ENCODE measurements at places on chromosomes 4 and X.

DNA sequence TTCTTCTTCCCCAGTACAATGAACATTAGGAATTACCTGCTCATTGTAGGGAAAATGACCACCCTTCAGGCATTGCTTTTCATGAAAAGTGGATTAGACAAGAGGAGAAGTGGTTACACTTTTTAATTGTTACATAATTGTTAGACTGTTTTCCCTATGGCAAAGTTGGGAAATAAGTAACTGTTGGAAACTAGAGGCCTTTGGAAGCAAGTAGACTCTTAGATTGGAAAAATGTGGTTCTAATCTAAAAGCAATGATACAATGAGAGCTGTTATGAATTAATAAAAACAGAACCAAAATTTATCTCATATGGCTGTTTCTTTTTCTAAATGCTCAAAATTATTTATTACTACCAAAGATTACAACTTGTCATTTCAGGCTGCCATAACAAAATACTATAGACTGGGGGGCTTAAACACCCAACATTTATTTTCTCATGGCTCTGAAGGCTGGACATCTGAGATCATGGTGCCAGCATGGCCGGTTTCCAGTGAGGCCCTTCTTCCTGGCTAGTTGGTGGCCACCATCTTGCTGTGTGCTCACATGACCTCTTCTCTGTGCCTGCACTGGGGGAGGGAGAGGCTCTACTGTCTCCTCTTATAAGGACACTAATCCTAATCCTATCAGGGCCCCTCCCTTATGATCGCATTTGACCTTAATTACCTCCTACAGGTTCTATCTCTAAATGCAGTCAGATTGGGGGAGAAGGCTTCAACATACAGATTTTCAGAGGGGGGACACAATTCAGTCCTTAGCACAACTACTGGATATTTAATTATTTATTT, 12.5 kb downstream of the CC2D2A start:
- no peak for DNase-seq

DNA sequence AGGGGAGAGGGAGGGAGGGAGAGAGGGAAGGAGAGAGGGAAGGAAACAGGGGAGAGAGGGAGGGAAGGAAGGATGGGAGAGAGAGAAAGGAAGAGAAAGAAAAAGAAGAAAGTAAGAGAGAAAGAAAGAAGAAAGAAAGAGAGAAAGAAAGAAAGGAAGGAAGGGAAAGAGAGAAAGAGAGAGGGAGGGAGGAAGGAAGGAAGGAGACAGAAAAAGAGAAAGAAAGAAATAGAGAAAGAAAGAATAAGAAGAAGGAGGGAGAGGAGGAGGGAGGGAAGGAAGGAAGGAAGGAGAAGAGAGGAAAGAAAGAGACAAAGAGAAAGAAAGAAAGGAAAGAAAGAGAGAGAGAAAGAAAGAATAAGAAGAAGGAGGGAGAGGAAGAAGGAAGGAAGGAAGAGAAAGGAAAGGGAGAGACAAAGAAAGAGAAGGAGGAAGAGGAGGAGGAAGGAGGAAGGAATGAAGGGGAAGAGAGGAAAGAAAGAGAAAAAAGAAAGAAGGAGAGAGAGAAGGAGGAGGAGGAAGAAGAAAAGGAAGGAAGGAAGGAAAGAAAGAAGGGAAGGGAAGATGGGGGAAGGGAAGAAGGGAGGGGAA, 189.6 kb downstream of the PARM1 start:
- no peak for DNase-seq

GRCh38 chr4:133148690-133149363, at the start of gene PCDH10:
Gene PCDH10 (plus strand): TSS chr4:133149294. CDS start chr4:133150141, 847 bp downstream.
- DNase-seq, result no peak

DNA sequence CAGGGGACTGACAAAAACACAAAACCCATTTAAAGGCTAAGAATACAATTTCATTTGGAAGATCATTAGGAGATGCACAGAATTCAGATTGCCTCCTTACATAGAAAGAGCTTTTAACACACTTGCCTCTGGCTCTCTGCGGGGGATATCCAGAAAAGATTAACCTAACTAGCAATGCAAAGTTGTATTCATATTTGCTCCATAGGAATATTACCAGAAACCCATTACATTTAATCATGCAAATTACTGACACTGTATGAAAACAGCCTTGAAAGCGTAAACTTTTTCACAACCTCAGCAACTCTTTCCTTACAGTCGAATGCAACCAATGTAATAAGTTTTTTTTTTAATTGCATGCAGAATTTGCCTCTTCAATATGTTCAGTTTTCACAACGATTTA, 1087.3 kb upstream of the PRKX start:
- DNase-seq, result no peak

All from activated effector memory CD4-positive, alpha-beta T cell treated with anti-CD3 and anti-CD28 coated beads, Interleukin-2, amount 50 U/mL, for 16 hours (primary cell).